Activated T-helper 1 cell treated with Interleukin-2 at 50 U/mL for 16 hours (primary cell): ENCODE measurements at places on chromosomes 4 and X.
A peak's percentile ranks its signal among the peaks of the same experiment; 100 is the strongest.

DNA sequence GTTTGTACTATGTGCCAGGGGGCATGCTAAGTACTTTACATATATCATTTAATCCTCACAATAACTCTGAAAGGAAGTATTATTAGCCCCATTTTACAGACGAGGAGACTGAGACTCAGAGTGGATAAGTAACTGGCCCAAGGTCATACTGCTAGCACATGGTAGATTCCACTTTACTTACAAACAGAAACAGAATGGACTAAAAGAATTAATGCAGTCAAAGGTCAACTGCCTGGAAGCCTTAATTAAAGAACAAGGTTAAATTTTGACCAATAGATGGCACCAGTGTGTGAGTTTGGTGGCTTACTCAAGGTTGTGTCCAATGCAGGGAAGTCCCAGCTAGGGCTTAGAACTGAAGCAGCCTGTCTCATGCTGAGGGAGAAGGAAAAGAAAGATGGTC, 4.7 kb downstream of the RIPPLY1 start:
- no peak for DNase-seq

GRCh38 chrX:134480061-134480460, 20.1 kb downstream of the HPRT1 start:
- no peak for DNase-seq

DNA sequence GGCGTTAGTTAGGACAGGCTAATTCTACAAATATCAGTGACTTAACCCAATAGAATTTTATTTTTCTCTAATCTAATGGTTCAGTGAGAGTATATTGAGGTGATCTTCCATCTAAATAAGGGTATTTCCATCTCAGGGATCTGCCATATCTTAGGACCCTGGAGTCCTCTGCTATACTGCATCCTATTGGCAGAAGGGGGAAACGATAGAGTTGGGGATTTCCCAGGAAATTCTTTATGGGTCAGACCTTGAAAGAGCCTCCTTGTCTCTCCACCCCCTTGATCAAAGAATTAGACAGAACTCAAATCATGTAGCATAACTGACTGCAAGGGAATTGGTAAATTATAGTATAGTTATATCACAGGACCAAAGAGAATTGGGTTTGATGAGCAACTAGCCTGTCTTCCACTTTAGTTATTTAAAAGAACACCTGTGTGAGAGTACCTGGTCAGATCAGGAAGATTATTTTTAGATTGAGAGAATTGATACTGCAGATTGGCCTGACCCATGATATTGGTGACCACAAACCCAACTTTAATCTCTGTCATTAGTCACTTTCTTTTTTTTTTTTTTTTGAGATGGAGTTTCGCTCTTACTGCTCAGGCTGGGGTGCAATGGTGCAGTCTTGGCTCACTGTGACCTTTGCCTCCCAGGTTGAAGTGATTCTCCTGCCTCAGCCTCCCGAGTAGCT, 25.6 kb downstream of the SMARCA5 start:
- DNase-seq = no peak

- DNase-seq = no peak
Observed at GRCh38 chr4:62398318-62398717, 1198.2 kb downstream of the ADGRL3 start.

DNA sequence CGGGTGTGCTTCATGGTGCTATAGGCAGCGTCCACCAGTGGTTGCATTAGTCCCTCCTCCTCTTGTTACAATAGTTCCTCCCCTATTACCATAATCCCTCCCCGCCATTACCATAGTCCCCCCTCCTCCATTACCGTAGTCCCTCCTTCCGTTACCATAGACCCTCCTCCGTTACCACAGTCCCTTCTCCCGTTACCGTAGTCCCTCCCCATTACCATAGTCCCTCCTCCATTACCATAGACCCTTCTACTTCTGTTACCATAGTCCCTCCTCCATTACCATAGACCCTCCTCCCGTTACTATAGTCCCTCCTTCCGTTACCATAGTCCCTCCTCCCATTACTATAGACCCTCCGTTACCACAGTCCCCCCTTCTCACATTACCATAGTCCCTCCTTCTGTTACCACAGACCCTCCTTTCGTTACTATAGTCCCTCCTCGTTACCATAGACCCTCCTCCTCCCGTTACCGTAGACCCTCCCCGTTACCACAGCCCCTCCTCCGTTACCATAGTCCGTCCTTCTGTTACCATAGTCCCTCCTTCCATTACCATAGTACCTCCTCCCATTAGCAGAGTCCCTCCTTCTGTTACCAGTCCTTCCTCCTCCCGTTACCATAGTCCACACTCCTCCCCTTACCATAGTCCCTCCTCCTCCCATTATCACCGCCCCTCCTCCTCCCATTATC, 129.6 kb downstream of the DHRSX start:
- DNase-seq = no peak

DNA sequence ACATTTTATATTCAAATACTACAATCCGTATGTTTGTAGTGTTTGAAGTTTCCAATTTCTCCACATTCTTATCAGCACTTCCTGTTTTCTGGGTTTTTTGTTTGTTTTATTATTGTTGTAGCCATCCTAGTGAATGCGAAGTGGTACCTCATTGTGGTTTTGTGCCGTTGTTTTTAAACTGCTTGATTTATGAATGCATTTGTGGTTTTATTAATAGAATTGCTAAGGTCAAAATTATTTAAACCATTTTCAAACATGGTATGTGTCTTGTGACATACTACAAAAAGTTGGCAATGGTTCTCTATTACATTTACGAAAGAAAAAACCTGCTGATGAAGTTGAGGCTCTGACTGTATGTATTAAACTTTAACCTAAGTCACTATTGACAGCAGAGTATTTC, 780.0 kb upstream of the MAGEB2 start:
- DNase-seq = no peak

- DNase-seq = no peak
Observed at GRCh38 chr4:10506077-10506476, 48.9 kb upstream of the ZNF518B start.

GRCh38 chr4:55308071-55308470, 38.0 kb upstream of the SRD5A3 start:
- DNase-seq = no peak

GRCh38 chrX:38552721-38553120, 8.6 kb upstream of the TSPAN7 start:
- DNase-seq = no peak

DNA sequence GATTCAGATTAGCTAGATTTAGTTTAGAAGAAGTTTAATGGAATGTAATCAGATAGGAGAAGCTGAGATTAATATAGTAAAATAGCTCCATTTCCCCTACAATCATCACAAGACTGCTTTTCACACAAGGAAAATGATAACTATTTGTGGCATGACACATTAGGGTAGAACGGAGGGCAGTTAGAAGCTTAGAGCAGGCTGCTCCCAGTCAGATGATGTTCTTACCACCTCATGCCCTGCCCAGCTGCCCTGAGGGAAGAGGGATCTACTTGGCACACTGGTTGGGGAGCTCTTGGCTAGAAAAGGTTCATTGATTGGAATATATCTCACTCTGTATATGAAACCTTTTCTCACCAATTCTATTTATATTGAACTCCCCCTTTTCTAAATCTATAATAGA, 180.7 kb upstream of the IL15 start:
- DNase-seq = no peak

- no peak for DNase-seq
Observed at GRCh38 chrX:48591255-48591791, 6.0 kb upstream of the WDR13 start.

DNA sequence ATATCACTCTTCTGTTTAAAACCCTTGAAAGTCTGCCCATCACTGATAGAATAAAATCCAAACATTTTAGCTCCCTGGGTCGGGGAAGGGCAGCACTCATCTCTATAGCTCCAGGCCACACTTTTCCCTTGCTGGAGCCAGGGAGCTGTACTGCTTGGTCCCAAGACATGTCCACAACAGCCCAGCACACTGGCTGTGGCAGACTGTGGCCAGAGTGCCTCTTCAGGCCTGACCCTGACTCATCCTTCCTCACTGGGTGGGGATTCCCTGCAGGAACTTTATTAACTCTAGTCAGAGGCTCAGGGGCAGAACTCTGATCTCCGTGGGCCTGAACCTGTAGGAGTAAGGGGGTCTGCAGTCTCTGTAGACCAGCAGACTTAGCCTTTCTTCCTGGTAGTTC, 69.8 kb upstream of the CAPN6 start:
- DNase-seq = no peak

GRCh38 chr4:39763714-39764572, 66.0 kb downstream of the UBE2K start:
- DNase-seq = no peak

DNA sequence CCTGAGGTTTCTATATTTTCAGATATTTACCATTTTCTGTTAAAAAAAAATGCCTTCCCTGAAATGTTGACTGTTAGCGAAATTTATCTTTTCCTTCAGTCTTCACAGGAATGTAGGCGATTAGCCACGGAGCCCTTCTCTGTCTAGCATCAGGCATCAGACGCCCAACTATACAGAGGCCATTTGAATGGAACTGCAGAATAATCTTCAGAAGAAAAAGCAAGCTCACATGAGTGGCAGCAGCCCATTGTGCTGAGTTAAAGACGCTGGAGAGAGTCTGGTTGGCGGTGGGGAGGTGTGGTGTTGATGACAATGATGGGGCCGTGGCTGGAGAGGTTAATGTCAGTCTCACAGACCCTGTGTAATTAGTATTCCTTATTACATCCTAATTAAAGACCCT, 196.8 kb upstream of the LEF1 start:
- no peak for DNase-seq

GRCh38 chr4:127730142-127730913, at the start of gene SLC25A31:
Gene SLC25A31, plus strand, starts transcription at chr4:127730400. Its CDS starts 146 bp downstream, at chr4:127730546.
- no peak for DNase-seq

GRCh38 chrX:149074398-149074797, 430.7 kb downstream of the IDS start:
- DNase-seq = no peak

GRCh38 chr4:41346306-41347061, 89.8 kb downstream of the UCHL1 start:
- no peak for DNase-seq

DNA sequence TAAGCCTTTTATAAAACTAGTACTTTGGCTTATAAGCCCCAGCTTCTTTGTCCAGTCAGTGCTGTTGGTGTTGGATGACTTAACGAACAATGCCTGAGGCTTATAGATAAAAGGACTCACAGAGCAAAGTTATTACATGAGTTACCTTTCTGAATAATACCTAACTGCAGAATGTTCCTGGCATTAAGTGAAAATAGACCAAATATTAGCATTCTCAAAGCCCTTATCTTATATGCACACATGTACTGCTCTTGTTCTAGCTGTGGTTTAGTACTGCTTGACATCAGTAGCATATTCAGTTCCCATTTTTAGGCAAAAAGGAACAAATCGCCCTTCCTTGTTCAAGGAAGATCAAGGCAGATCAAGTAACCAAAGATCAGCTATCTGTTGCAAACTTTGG, 131.6 kb downstream of the ZNF330 start:
- no peak for DNase-seq

GRCh38 chrX:31931225-31931624, 859.4 kb upstream of the FTHL17 start:
- no peak for DNase-seq

DNA sequence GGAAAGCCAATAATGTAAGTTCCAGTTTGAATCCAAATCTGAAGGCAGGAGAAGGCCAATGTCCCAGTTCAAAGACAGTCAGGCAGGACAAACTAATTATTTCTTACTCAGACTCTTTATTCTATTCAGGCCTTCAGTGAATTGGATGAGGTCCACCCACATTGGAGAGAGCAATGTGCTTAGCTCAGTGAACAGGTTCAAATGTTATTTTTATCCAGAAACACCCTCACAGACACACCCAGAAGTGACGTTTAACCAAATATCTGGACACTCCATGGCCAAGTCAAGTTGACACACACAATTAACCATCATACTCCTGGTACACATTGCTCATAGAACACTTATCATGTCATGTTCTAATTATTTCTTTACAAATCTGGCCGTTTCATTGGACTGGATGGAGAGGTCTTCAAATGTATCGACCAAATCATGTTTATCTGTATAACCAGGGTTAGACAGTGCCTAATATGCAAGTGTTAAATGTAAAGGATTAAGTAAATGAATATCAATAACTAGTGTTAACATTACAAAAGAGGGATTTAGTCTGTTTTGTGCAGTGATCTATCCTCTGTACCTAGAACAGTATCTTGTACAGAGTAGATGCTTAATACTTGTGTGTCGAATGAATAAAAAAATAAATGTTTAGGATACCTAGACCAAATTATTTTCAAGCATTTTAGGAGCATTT, 27.1 kb upstream of the XK start:
- DNase-seq = no peak

DNA sequence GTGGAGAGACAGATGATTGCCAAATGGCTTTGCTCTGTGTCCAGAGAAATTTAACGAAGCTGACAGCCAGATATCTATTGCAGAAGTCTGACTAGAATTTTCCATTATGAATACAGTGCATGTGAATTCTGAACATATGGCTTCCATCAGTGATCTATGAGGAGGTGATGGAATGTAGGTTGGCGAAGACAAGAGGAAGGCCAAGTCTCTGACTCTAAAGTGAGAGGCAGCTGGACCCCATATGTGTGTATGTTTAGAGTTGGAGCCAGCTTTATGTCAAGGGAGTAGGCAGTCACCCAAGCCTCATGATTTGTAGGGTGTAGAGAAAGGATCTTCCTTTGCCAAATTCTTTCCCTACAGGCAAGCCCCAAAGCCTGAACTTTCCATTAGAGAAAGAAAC, 76.2 kb upstream of the TEX13D start:
- no peak for DNase-seq

- peak; percentile 65 for DNase-seq
Observed at GRCh38 chrX:56763556-56764152, 34.6 kb downstream of the NBDY start.

GRCh38 chr4:172308078-172308477, 494.9 kb downstream of the GALNTL6 start:
- DNase-seq = no peak

DNA sequence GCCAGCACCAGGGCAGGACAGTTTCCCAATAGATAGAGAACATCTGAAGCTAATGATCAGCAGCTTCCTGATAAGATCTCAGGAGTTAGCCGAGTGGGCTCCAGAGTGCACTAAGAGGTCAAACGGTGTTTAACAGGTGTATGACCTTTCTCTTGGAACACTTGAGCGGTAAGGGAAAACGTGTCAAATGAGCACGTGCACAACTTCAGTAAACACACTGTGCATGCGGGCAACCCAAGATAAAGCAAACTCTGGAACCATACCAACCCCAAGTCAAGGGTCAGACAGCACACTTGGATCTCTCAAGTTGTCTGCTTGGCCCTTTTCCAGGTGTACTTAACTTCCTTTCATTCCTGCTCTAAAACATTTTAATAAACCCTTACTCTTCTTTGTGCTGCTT, 1941.5 kb upstream of the PCDH10 start:
- no peak for DNase-seq

- no peak for DNase-seq
Observed at GRCh38 chrX:77502951-77503525, 55.8 kb downstream of the FGF16 start.

GRCh38 chrX:20519146-20519545, 252.4 kb upstream of the RPS6KA3 start:
- no peak for DNase-seq

GRCh38 chr4:15145709-15146108, 143.4 kb downstream of the CPEB2 start:
- DNase-seq = no peak
